ENCODE measurements at places on chromosomes 12 and 14.

DNA sequence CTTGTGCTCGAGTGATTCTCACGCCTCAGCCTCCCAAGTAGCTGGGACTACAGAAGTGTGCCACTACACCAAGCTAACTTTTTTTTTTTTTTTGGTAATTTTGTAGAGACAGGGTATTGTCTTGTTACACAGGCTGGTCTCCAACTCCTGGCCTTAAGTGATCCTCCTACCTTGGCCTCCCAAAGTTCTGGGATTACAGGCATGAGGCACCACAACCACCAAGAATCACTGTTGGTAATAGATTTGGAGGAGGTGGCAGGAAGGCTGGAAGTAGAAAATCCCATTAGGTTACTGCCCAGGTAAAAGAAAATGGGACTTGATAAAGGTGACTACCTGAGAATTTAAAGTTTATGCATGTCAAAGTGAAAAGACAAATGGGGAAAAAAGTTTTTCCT, 1.4 kb upstream of the CDCA4 start:
- no peak for DNase-seq

DNA sequence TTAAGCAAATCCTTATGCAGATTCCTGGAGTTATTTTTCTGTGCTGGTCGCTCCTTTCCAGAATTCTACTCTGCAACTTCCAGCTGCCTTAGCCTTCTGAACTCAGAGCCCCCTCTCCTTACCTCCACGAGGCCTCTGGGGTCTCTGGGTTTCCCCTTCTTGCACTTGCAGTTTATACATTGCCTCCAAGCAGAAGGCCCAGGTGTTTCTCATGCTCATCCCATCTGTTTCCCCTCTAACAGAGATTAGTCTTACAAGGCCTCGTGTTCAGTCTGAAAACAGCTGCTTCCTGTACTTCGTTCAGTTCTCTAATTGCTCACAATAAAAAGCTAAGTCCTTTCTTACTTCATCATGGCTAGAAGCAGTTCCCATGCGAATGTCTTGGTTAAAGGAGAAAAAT, 134.4 kb upstream of the FGD4 start:
- no peak for DNase-seq

DNA sequence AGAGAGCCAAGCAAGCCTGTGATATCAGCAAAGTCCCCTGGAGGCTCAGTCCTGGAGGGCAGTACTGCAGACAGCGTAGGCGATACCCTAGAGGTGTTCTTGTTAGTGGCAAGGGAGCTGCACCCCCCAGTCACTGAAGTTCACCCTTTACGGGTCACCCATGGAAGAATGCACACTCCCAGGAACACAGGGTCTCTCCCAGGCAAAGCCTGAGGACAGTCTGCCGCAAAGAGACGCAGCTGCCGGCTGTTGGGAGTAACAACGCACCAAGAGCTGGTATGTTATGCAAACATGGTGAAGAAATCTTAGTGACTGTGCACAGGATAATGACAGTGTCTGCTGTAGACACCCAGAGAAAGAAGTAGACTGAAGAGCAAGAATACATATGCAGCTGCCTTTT, 43.5 kb upstream of the NOS1 start:
- DNase-seq, result no peak

DNA sequence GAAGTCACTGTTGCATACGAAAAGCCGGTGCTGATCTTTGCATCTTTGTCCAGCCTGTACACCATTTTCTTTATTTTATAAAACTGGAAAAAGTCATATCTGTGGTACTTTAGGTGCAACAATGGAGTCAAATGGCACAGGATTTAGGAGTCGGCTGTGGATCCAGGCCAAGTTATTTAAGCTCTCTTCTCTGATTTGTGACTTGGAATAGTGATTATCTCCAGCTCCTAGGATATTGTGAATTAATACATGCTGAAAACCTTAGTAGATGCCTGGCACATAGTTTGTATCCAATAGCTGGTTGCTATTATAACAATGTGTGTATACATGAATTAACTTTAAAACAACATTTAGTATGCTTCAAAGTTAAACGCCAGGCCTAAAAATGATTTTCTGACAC, 6.2 kb upstream of the CCER1 start:
- DNase-seq, result no peak

DNA sequence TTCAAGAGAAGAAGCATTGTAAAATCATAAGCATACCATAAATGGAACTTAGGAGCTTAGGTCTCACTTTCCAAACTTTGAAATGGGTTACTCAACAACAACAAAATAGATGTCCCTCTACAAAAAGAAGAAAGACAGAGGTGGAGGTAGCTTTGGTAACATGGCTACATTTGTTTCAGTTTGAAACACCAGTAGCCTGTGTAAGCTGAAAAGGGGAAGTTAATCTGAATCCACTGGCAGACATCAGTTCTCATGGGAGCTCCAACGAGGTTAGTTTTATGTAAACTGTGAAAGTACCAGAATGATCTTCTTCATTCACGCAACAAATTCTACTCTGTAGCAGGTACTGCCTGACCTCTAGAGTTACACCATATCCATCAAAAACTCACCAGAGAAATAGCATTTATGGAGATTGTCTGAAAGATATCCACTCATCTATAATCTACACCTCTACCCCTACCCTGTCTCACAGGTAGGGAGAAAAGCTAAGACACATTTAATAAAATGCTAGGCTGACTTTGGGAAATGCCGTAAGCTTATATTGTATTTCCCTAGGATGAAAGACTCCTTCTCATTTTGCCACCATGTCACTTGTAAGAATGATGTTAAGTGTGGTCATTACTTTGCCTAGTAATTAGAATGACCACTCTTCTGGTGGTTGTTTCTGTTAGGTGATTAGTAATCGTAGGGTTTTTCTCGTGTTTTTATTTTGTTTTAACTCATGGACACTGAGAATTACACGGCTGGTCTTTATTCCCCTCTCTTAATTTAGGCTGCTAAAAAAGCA, 224.1 kb downstream of the ASCL1 start:
- DNase-seq, result no peak

GRCh38 chr14:35503646-35504045, 30.3 kb upstream of the INSM2 start:
- no peak for DNase-seq

DNA sequence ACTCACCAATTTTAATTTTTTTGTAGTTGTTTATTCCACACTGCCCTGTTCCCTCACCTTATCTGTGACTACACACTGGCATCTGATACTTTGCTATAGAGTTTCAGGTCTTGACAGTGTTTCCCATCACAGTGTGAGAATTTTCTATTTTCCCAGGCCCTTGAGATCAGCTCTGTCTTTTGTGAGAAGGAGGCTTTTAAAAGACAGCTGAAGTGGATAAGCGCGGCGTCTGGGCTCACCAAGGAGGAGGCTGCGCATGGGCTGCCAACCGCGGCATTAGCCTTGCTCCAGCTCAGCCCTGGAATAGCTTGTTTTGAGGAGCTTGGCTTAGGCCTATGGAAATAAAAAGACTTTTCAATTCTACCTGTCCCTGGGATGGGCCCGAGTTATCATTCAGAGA, 181.3 kb downstream of the RMST start:
- no peak for DNase-seq

GRCh38 chr12:103705927-103706326, 118.9 kb downstream of the STAB2 start:
- no peak for DNase-seq

DNA sequence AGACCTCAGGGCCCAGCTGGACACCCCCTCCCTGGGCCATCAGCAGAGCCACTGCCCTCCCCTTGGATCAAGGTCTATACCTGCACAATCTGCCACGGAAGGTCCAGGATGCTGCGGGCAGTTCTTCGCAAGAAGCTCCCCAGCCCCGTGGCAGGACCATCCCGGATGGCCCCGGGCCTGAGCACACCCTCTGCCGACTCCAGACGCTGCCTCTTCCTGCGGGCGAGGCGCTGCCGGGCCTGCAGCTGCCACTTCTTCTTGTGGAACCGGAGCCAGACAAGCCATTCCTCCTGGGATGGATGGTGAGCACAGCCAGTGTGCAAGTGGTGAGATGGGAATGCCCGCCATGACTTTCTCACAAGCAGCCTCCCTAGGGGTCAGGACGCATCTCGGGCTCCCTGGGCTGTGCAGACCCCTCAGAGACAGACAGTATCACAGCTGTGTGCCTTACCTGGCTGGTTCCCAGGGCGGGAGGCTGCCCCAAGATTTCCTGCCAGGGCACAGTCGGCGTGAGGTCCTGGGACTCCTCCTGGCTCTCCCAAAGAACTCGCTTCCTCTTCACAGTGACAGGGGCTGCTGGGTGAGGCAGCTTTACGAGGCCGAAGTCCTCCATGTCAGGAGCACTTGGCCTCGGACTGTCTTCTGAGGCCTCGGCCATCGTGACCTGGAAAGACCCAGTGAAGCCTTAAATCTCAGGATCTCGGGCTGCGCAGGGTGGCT, 30.8 kb downstream of the P2RX2 start:
- DNase-seq, result no peak

- no peak for DNase-seq
Measured at GRCh38 chr14:73749706-73750530, 35.7 kb upstream of the PNMA1 start.

- DNase-seq, result no peak
Measured at GRCh38 chr14:55350461-55350860, 61.2 kb downstream of the ATG14 start.

DNA sequence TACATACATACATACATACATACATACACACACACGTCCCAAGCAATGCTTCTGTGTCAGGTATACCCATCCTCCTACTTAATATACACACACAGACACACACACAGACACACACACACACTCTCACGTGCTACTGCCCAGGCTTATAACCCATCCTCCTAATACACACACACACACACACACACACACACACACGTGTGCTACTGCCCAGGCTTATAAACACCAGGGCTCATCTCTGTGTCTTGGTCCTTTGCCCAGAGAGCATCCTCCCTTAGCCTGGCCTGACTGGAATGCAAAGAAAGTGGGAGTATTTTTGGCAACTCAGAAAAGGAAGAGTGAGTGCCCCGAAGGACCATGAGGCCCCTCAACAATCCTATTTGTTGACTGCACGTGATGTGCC, 129.0 kb downstream of the RBM19 start:
- no peak for DNase-seq

DNA sequence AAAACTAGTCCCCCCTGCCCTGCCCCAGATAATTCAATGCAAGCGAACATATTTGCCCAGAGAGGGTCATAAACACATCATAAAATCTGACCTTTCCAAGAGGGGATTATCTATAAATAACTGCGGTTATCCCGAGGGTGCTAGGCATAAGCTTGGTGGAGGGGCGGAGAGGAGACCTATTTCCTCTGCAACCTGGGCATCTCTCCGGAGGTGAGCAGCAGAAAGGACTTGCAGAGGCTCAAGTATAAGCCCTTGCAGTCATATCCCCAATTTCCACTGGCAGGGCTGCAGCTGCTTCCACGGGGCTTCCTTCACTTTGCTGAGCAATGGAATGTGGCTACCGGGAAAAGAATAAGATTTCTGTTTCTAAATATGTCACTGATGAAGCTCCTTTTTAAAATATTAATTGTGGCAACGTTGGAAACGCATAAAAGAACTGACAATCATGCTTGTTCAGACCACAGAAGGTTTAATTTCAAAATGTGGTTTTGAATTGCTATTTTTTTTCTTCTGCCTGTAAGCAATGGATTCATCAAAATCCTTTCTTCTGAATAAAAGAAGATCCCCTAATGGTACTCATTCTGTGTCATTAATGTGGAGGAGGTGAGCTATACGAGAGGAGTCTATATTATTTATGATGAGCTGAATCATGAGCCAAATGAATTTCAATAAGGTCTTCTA, 268.9 kb upstream of the ATP2B1 start:
- DNase-seq, result no peak

DNA sequence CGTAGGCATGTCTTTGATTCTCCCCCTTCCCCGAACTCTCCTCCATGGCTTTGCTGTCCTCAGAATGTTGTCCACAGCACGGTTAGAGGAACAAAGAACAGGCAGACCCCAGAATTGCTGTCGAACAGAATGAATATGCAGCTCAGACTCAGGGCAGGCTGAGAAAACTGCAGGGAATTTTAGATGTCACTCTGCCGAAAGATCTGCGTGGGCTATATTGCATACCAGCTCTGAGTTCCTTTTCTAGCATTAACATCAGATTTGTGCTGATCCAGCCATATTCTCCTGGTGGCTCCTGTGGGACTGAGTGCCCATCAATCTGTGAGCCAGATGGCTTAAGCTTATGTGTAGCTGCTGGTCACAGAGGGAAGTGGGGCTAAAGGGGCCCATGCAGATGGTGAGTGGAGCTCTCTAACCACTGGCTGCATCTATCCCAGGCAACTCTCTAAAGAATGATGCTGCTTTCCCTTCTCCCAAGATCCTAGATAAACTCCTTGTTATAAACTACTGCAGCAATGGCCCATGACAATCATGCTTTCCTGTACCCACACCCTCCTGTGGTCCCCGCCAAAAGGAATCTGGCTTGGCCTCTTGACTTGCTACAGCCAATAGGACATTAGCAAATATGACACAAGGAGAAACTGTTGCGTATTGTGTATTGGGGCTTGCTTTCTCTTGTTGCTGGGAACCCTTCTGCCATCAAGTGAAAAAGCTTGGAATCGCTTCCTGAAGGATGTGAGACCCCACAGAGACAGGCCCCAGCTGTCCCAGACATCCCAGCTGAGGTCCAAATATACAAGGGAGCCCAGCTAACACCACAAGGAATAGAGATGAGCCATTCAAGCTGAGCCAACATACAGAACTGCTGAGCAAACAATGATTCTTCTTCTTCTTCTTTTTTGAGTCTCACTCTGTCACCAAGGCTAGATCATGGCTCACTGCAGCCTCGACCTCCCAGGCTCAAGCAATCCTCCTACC, 101.3 kb downstream of the FOXN3 start:
- no peak for DNase-seq

DNA sequence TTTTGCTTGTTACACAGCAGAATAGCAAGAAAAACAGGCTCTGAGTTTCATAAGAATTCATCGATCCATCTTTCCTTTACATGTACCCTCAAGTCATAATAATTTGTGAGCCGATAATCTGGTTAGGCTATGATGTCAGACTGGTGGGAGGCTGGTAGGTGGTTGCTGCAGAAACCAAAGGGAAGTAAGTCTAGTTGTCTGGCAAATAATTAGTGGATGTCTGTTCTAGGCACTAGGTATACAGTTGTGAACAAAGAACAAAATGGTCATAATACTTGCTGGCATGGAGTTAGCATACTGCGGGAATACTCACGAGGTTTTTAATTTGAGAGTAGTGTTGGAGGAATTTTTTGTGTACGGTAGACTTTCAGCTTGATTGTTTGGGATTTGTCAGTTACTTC, 8.8 kb downstream of the SUSD6 start:
- no peak for DNase-seq

DNA sequence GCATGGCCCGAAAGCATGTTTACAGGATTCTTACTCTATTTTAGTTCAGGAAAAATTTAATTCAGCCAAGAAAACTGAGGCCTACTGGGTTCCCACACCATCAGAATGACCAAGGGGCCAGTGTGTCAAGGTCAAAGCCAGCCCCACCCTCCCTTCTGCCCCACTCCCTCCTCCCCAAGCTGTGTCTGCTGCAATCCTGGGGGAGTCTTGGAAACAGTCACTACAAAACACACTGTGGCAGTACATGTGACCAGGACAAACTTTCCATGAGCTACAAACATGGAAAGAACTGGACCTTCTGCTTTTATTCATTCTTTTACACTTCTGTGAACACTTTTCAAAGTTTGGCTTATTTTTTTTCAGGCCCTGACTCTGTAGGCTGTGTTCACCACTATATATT, 1228.8 kb upstream of the TMEM132C start:
- DNase-seq, result no peak

GRCh38 chr12:49909826-49910225, 6.1 kb upstream of the FAIM2 start:
- DNase-seq, result no peak

GRCh38 chr12:58174316-58174715, 232.9 kb downstream of the ATP23 start:
- no peak for DNase-seq

- no peak for DNase-seq
Measured at GRCh38 chr14:47332939-47333338, 342.5 kb downstream of the MDGA2 start.

- DNase-seq, result no peak
Measured at GRCh38 chr12:32739279-32739678, 16.4 kb downstream of the YARS2 start.

All from stimulated activated CD8-positive, alpha-beta memory T cell treated with anti-CD3 and anti-CD28 coated beads, Interleukin-7, amount 100 ng/mL, for 1 hour (primary cell).